Liver (tissue), 10 donors: ENCODE measurements at places on chromosomes 3 and 15. TPM values are rescaled to one million over a fixed set of nuclear protein-coding genes. Genes with fewer than 3 reads are reported as not detected.

The PDCD7 gene
- polyA plus RNA-seq, result 4.9 TPM

DNA sequence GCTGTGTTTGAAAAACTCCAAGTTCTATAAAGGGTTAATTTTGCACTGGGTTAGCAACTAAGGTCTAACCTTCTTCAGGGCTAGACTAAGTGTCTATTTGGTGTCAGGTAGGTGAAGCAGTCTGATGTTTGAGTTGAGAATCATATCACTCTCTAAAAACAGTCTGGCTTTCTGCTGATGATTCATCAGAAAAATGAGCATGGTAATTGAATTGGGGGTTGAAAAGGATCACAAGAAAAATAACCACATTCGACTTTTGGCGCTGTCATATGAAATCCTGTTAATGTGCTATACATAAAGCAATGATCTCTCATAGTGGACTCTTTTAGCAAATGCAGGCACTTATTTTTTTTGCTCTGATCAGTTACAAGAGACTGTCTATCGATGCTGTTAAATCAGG is 242.2 kb upstream of the AZI2 start:
- no peak for DNase-seq

The TMCO5A gene
- not detected for polyA plus RNA-seq

The CIB1 gene
- 79.1 TPM for polyA plus RNA-seq

The EFCAB12 gene
- polyA plus RNA-seq, result 2.4 TPM

The RYR3 gene
- 0.35 TPM for polyA plus RNA-seq

The KLHL40 gene
- polyA plus RNA-seq, result not detected

DNA sequence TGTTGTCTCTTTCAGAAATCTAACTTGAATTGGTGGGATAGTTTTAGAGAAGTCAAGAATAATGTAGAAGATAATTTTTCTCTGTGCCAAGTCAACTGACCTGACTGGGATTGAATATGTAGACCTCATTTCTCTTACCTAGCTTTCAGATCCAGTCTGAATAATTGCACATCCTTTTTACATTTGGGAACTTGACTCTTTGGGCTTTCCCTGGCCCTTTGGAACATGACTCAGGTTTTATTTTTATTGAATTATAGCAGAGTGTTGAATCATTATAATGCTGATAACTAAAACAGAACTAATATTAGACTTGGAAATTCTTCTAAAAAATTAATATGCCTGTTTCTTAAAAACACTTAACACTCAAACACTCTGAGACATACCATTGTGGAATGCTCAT is 76.5 kb downstream of the PFN2 start:
- no peak for DNase-seq

The FAM240A gene
- not detected for polyA plus RNA-seq

The XIRP1 gene
- 0.01 TPM for polyA plus RNA-seq

GRCh38 chr3:46690798-46691197 is 2.7 kb downstream of the ALS2CL start:
- no peak for DNase-seq

- peak; percentile 69 for DNase-seq
These were observed 6.4 kb upstream of the ANKDD1A start for GRCh38 chr15:64905119-64905831.

The GALK2 gene
- polyA plus RNA-seq, result 18.5 TPM
